ENCODE measurements at places on chromosomes 4 and X.

DNA sequence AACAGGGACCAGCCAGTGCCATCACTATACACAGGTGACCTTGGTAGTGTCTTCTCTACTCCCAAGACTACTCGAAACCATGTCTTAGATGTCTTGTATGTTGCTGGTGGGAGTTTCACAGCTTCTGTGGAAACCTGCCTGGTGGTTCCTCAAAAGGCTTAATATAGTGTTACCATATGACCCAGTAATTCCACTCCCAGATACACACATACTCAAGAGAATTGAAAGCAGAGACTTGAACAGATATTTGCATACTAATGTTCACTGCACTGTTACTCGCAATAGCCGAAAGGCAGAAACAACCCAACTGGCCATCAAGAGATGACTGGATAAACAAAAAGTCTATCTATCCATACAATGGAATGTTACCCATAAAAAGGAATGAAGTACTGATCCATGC lies 3.1 kb downstream of the TFDP3 start:
- DNase-seq = no peak

GRCh38 chr4:15434091-15434490 lies 6.3 kb downstream of the C1QTNF7 start:
- DNase-seq = no peak

GRCh38 chr4:5622596-5622995 lies 85.8 kb downstream of the EVC2 start:
- no peak for DNase-seq

GRCh38 chr4:7336732-7337131 lies 98.0 kb downstream of the PSAPL1 start:
- DNase-seq = no peak

DNA sequence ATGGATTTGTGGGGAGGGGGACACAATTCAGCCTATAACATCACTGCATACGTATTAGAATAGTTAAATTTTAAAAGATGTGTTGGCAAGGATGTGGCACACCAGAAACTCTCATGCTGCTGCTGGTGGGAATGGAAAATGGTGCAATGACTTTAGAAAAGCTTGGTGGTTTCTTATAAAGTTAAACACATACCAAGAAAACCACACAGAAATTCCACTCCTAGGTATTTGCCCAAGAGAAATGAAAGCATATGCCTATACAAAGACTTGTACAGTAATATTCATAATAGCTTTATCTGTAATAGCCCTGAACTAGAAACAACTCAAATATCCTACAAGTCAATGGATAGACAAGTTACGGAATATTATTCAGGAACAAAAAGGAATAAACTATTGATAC lies 71.3 kb upstream of the PDHA1 start:
- DNase-seq = no peak

DNA sequence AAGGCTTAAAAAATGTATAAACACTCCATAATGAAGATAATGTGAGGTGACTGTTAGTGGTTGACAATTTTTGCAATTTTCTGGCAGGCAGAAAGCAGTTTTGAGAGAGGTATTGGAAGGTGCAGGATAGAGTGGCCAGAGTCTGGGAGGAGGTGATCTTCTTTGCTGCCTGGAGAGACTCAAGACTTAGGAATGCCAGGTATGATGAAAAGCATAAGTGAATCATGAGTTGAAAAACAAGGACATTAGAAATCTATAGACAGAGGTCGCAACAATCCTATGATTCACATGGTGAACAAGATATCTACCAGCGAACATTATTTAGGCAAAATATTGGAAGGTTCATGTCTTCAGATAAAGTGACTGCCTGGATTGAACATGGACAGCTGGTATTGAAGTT lies 118.5 kb downstream of the CFAP299 start:
- DNase-seq = no peak

DNA sequence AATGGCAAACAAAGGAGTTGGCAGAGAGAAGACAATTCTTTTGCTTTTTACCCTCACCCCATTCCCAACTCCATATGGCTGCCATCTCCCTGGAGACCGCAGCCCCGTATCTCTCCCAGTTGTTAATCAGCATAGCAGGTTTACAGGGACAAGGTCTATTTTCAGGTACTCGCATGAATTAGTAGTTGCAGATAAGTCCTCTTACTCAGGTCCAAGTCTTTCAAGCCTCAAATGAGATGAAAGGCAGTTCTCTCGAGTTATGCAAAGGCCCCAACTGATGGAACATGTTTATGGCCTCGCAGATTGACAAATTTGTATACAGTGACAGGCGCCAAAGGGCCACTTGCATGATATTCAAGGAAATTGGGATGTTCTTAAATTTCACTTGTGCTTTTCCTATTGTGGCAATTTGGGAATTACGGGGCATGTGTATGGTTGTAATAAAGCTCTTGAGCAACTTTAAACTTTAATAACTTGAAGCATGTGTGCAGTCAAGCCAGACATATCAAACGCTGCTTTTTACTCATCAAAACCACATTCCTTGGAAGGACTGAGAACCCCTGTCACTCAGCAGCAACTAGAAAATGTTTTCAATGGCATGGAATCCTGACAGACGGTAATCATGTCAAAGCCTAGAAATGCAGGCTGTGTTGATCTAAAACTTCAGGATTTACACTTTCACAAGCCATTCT lies 45.1 kb downstream of the KDR start:
- no peak for DNase-seq

DNA sequence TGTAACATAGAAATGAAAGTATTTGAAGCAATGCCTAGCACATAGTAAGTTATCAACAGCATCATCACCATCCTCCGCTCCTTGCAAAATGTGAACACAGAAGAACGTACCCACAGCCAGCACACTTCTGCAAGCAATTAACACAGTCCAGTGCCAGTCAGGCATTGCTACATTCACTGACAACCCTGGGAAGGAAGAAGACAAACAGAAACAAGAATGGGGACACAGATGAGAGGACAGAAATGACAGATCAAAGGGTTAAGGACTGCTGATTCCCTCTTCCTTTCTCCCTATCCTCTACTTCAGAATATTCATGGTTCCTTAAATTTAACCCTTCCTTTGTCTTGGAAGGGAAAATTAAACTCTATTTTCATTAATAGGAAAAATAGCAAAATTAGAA lies 53.1 kb downstream of the CHM start:
- DNase-seq = no peak

Data from cortex of kidney (tissue), 1 donor.